ENCODE measurements at places on chromosomes 2 and 18.

DNA sequence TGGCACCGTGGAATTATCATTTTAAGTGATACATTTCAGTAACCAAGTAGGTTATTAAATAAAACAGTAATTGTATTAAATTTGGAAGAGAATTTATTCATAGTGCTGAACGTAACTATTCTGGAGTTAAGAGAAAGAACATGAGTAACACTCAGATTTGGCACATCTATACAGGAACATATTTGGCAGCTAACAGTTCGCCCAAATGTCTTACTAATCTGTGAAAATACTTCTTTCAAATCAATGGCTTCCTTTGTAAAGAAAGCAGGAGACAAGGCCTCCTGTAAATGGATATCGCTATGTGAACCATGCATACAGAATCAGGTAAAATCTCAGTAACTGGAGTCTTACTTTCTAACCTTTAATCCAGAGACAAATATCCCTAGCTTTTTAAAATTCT, 64.4 kb downstream of the ZNF516 start:
- H3K27ac ChIP-seq: no peak overlapping the region
- H3K36me3 ChIP-seq: no peaks in the 10 kb centered on the region
- H3K27me3 ChIP-seq: no peaks in the 10 kb centered on the region
- DNase-seq: no peak

- H3K36me3 ChIP-seq: no peaks in the 10 kb centered on the region
- no peaks in the 10 kb centered on the region for H3K4me1 ChIP-seq
- no peak for DNase-seq
- H3K27ac ChIP-seq: no peak overlapping the region
- H3K4me3 ChIP-seq: no peak overlapping the region
Observed at GRCh38 chr2:124159166-124159565, 134.1 kb downstream of the CNTNAP5 start.

- H3K27me3 ChIP-seq: no peaks in the 10 kb centered on the region
- DNase-seq: no peak
- no peak overlapping the region for H3K4me3 ChIP-seq
- no peaks in the 10 kb centered on the region for H3K4me1 ChIP-seq
- H3K36me3 ChIP-seq: no peaks in the 10 kb centered on the region
Observed at GRCh38 chr2:129667577-129667976, 311.9 kb upstream of the RAB6C start.

DNA sequence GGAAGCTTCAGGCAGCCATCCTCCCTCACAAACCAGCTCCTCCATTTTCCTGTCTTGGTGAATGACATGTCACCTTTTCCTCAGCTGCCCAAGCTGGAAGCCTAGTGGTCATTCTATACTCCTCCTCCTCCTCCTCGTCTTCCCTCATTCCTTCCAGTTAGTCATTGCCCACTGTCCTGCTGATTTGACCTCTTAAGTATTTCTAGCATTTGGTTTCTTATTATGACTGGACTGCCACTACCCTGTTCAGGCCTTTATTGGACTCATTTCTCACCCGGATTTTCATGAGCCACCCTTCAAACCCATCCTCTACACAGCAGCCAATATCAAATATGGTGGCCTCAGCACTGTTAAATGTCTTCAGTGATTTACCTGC, 21.9 kb upstream of the MGAT5 start:
- H3K4me3 ChIP-seq: no peak overlapping the region
- H3K36me3 ChIP-seq: no peaks in the 10 kb centered on the region
- H3K27ac ChIP-seq: no peak overlapping the region
- H3K4me1 ChIP-seq: no peaks in the 10 kb centered on the region

GRCh38 chr2:15325296-15325695, 235.8 kb downstream of the NBAS start:
- no peaks in the 10 kb centered on the region for H3K36me3 ChIP-seq
- no peaks in the 10 kb centered on the region for H3K4me1 ChIP-seq
- H3K27me3 ChIP-seq: no peaks in the 10 kb centered on the region
- no peak overlapping the region for H3K27ac ChIP-seq
- no peak overlapping the region for H3K4me3 ChIP-seq

- no peak overlapping the region for H3K4me3 ChIP-seq
- H3K4me1 ChIP-seq: no peaks in the 10 kb centered on the region
- no peak overlapping the region for H3K27ac ChIP-seq
- no peaks in the 10 kb centered on the region for H3K27me3 ChIP-seq
Observed at GRCh38 chr2:70698847-70699246, 69.2 kb downstream of the ADD2 start.

- no peak for DNase-seq
- no peaks in the 10 kb centered on the region for H3K36me3 ChIP-seq
Observed at GRCh38 chr2:127569666-127570065, 34.2 kb downstream of the MYO7B start.

Data from endothelial cell of umbilical vein (primary cell).